Neural crest cell (in vitro differentiated cells): ENCODE measurements at places on chromosomes 6 and 20.

DNA sequence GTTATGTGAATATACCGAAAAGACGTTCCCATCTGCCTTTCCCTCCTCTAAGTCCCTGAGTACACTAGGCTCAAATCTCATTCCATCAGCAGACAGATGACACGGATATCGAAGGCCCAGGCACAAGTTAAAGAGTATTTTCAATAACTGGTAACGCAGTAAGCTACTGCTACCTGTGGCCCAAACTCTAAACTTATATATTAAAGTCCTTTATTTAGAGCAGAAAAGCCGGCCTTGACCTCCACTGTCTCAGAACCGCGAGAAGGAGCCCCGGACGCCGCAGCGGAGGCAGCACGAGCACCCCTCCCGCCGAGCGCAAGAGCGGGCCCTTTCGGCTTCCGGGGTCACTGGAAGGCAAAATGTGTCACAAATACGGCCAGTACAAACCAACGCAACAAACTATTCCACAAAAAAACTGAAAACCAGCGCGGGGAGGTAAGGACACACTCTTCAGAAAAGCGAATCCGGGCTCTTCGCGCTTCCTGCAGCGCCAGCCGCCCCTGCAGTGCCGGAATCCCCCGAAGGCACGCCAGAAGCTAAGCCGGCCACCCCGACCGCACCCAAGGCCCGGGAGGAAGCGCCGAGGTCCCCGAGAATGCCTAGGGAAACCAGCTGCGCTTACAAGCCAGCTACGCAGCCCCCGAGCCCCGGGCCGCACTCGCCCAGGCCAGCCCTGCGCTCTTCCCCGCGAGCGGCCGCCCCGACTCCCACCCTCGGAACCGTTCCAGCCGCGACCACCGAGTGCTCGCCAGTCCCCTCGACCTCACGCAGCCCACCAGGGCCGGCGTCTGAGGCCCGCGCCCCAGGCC is 681 bp downstream of the DIDO1 start:
- DNase-seq = peak; percentile 25

GRCh38 chr6:26659042-26659999 is at the start of gene ZNF322:
ZNF322 (minus strand) TSS chr6:26659746; CDS start chr6:26638553, 21,193 bp downstream.
- DNase-seq = peak; percentile 87

DNA sequence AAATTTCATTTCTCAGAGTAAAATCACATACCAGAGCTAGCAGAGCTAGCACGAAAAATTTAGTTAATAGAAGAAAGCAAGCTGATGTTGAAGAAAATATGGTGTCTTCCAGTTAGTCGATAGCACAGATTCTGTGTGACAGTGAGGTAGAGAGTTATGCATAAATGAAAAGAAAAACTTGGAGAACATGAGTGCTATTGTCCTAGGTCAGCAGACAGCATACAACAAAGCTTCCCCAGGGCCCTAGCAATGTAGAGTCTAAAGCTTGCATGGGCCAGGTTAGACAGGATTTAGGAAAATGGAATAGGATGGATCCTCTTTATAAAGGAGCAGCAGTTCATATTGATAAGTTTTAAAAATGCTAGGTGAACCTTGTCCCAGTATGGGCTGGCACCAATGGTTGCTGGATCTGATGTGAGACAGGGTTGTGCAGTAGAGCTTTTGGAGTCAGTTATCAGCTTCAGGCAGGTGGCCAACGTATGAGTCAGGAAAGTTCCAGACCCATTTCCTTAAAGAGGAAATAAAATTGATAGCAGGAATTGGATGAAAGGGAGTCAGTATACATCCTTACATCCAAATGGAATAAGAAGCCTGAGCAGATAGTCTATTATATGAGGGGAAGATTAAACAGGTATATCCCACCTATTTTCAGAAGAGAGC is 277.2 kb downstream of the FRK start:
- DNase-seq = no peak

- DNase-seq = no peak
Observed at GRCh38 chr6:152595499-152595898, 41.7 kb downstream of the SYNE1 start.

- DNase-seq = no peak
Observed at GRCh38 chr6:12149944-12150510, 137.9 kb downstream of the HIVEP1 start.

DNA sequence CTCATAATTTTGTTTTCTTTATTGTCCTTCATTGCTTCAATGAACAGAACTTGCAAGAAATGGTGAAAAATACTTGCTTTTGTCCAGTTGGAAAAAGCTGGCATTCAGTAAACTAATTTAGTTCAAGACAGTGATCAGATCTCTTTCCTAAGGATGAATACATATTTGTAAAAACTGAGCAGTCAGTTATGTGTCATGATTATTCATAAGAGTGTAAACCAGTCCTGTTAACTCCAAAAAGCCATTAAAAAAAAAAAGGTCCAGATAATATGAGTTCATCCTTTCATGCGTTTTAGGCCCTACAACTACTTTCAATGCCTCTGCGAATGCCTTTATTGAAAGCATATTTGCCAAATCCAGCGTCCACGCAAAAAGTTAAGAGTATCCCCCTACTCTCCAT is 609 bp downstream of the PGM3 start:
- no peak for DNase-seq

- no peak for DNase-seq
Observed at GRCh38 chr20:35866418-35867202, 87.7 kb downstream of the SCAND1 start.

DNA sequence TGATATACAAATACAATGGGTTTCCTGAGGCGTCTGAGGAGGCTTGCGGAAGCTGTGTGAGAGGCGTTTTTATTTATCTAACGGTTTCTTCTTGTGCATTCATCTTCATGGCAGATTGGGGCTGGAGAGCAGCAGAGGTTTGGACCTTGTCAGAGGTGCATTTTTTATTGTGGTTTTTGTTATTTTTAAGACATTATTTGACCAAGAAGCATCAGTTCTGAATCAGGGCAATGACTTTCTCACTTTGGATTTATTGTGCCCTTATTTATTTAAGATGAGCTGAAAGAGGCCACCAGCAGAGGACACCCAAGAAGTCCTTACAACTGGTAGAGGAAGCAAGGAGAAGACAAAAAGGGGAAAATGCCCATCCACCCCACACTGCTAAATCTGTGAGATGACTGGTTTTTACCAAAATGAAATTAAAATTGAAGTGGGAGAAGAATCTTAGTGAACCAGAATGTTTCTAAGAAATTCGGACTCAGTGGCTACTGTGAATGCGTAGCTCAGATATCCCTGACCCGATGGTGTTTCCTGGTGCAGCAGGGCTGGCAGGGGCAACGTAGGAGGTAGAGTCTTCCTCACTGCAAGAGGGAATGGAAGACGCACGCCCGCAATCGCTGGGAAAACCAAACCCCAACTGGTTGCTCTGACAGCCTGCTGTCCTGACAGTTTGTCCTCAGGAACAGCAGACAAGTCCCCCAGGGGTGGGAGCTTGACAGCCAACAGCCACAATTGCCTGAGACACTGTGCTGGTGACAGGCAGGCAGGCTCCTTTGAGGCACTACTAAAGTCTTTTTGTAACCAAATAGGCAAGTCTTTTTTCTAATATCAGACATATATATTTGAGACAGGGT is 14.2 kb downstream of the PRR18 start:
- DNase-seq = no peak

GRCh38 chr6:116828983-116829382 is at the start of gene GPRC6A:
GPRC6A (minus strand) TSS chr6:116829083; CDS start chr6:116829013, 70 bp downstream.
- DNase-seq = no peak

- DNase-seq = no peak
Observed at GRCh38 chr20:50034567-50035180, 51.9 kb downstream of the SNAI1 start.

DNA sequence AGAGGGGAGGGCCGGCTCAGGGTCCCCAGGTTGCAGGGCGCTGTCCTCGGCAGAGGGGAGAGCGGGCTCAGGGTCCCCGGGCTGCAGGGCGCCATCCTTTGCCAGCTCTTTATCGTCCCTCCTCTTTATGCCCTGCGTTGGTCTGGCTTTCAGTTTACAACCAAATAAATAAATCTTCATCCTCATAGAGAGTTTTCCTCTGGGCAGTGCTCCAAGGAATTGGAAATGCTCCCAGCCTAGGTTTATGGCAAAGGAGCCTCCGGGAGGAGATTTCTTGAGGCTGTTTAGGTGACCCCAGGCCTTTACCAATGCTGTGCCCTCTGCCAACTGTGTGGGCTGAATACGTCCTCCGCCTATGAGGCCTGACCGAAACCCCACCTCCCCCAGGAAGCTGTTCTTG is 60.2 kb downstream of the CHMP4B start:
- DNase-seq = no peak

DNA sequence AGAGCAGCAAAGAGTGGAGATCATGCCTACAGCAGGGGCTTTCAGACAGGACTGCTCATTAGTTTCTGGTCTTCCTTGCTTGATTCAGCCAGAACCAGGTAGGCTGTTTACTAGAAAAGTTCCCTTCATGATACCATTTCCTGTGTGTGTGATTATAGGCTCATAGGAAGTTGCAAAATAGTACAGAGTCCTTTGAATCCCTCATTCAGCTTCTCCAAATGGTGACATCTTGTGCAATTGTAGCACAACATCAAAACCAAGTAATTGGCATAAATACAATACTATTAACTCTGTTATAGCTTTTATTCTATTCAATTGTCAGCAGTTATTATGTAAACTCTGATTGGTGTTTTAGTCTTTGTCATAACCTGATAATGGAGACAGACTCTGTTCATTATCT is 347.3 kb upstream of the CDH4 start:
- no peak for DNase-seq

DNA sequence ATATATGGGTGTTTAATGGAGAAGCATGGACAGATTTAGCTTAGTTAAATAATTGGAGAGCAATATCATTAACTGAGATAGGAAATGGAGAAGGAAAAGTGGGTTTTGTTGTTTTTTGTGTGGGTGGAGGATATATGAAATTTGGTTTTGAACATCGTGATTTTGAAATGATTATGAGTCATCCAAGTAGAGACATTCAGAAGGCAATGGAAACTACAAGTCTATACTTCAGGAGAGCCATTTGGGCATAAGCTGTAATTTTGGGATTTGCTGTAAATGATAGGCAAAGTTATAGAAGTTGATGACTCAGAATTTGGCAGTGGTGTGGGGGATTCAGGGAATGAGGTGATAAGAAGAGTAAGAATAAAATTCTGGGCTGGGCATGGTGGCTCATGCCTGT is 27.4 kb upstream of the FAM135A start:
- DNase-seq = no peak

DNA sequence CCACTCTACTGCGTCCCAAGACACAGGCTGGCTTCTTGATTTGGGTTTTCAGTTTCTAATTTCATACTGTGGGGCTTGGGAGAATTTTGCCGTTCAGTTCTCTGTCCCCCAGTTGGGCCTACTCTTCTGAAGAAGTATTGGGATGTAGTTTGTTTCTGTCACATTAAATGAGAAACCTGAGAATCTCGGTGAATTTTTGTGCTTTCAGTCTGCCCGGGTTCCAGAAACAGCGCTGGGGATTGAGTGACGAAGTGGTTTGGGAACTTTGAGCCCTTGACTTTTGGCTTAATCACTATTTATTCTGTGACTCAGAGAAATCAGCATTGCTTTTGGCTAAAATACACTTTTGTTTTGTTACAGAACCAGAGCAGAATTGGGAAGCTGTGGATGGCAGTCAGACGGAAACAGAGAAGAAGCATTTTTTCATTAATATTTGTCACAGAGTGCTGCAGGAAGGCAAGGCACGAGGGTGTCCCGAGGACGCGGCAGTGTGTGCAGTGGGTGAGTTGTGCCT is 74.0 kb downstream of the IGF2R start:
- no peak for DNase-seq

DNA sequence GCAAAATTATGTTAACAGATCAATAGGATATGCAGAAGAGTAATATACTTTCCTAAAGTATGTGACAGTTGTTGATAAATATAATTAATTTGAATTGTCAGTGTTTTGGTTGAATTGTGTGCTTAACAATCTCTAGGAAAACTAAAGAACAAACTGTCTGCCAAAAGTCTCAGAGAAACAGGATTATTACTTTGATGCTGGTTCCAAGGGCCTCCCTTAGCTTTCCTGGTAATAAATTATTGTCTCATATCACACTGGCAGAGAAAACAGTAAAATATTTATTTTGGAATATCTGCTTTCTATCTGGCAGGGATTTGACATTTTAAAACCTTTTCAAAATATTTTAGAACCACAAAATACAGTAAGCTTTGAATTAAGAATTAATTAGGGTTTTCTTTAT is 40.1 kb upstream of the CARMIL1 start:
- DNase-seq = no peak

GRCh38 chr6:14502551-14502950 is 385.0 kb downstream of the CD83 start:
- DNase-seq = no peak

DNA sequence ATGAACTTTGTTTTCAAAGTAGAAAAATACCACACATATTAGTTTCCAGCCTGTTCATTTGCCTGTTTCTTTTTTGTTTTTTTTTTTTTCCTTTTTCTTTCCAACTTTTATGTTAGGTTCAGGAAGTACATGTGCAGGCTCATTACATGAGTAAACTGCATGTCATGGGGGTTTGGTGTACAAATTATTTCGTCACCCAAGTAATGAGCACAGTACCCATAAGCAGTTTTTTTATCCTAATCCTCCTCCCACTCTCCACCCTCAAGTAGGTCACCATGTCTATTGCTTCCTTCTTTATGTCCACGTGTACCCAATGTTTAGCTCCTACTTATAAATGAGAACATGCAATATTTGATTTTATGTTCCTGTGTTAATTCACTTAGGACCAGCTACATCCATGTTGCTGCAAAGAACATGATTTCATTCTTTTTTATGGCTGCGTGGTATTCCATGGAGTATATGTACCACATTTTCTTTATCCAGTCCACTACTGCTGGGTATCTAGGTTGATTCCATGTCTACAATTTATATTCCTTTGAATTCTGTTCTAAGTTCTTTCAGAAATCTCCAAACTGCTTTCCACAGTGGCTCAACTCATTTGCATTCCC is 31.8 kb downstream of the SNX14 start:
- DNase-seq = no peak

DNA sequence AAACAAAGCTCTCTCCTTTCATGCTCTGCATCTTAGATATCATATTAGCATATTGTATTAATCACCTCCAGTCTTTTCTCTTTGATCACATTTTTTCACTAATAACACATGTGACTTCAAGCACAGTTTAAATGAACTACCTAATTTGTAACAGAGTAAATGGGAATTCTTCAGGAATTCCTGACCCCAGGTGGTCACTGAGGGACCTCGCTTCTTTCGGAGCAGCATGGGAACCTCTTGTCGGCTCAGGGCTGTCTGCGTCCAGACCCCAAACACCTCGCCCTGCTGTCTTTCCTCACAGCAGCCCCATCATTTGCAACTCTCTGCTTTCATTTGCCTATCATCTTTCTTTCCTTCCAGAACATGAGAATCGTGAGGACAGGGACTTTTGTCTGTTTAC is 103.5 kb downstream of the DACT2 start:
- no peak for DNase-seq

DNA sequence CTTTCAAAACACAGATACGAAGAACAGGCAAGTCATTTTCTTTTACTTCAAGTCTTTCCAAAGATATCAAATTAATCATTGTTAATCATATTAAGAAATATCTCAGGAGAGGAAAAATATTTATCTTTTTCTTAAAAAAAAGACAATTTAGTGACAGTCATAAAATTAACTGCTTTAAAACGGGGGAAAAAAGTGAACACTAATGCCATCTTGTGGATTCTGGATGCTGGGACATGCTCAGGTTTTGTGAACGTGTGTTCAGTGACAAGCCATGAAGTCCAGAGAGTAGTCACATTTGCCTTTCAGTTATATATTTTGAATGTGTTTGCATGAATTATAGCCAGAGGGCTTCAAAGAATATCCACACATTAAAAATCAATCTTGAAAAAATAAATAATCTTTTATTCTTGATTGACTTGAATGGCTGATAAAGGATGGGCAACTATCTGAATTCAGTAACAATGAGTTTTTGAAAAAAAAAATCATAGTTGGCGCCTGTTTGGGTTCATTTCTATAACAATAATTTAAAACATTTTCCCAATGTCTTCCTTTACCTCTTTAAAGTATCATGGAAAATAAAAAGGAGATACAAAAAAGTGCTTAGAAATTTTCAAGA is 74.7 kb upstream of the NOX3 start:
- no peak for DNase-seq
